ENCODE measurements at places on chromosomes 5 and 9.

DNA sequence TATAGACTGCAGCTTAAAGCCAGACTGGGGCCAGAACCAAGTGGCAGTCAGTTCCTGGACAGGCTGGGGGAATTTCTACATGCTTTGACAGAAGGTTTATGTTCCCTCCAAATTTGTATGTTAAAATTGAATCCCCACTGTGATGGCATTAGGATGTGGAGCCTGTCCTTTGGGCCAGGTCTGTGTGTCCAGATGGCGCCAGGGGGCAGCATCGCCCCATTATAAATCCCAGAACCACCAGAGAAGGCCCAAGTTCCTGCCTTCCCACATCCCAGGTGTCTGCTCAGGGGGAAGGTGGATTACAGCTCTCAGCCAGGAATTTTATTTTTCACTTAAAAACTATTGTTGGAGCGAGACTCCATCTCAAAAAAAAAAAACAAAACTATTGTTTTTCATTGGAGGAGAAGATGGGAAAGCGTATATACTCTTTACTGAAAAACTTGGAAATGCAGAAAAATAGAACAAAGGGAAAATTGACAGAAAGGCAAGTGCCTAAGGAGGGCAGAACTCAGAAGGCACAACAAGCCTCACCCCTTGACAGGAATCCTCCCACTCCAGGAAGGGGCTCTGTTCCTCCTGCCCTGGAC, 5.0 kb downstream of the IL3 start:
- DNase-seq, result no peak

DNA sequence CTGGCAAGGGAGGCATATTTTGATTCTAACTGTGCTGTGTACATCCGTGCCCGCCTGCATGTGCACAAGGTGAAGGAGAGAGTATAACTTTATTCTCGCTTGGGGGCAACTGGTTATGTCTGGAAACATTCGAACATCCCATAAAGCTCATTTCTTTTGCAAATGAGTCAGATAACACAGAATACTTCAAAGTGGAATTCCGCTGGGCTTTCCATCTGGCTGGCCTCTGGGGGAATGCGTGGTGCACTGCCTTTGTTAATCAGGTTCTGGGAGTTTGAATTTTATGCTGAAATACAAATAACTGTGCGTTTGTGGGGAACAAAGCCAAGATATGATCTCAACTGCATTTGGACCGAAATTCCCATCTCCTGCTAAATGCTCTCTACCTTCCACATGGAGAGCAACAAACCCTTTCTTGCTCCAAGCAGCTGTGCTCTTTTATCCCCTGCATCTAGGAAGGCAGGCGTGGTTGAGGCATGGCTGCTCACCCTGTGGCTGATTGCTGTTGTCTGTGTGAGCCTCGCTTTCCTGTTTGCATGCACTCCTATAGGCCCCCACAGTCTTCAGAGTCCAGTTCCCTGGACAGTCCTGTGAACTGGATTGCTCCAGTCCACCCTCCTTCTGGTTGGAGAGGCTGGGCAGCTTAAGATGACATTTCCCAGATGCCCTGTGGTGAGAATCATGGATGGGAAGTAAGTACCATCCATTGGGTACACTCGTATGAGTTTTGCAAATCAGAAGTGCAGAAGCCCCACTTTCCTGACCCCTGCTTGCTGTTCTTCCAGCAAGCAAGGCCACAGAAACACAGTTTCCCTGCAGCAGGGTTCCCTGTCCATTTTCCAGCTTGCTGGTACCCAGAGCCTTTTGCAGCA, 82.9 kb upstream of the ALDH1B1 start:
- no peak for DNase-seq

- no peak for DNase-seq
Measured at GRCh38 chr5:167587772-167588437, 703.5 kb upstream of the WWC1 start.

DNA sequence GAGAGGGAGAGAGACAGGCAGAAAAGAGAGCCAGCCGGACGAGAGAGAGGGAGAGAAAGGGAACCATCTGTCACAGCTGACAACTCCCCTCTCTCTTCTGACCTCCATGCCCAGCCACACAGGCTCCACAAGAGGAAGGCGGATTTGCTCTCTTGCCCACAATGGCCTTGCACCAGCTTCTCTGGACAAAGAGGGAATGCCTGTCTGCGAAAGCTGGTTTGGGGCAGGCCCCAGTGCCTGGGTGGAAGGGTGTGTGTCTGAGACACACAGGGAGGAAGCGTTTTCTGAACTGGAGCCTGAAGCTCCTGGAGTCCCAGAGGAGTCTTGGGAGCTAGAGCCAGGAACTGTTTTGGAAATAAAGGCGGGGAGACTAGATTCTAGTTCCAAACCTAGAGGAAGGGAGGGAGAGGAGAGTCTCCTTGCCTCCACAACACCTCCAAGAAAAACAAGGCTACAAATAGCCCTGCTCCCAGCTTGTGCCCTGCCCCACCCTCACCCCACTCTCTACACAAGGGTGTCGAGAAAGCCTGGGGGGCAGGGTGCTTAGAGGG, 12.5 kb downstream of the C1QTNF2 start:
- DNase-seq, result no peak

GRCh38 chr5:138180183-138180782, 1.4 kb downstream of the KIF20A start:
- no peak for DNase-seq

GRCh38 chr9:96450613-96451528, 902 bp downstream of the HABP4 start:
- DNase-seq, result peak; percentile 68

DNA sequence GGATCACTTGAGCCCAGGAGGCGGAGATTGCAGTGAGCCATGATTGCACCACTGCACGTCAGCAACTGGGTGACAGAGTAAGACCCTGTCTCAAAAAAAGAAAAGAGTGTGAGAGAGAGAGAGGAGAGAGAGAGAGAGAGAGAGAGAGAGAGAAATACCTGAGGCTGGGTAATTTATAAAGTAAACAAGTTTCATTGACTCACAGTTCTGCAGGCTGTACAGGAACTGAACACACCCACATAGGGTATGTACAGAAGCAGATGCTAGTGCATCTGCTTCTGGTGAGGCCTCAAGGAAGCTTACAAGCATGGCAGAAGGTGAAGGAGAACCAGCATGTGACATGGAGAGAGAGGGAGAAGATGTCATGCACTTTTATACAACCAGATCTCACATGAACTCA, 46.4 kb upstream of the CHD1 start:
- DNase-seq, result no peak

DNA sequence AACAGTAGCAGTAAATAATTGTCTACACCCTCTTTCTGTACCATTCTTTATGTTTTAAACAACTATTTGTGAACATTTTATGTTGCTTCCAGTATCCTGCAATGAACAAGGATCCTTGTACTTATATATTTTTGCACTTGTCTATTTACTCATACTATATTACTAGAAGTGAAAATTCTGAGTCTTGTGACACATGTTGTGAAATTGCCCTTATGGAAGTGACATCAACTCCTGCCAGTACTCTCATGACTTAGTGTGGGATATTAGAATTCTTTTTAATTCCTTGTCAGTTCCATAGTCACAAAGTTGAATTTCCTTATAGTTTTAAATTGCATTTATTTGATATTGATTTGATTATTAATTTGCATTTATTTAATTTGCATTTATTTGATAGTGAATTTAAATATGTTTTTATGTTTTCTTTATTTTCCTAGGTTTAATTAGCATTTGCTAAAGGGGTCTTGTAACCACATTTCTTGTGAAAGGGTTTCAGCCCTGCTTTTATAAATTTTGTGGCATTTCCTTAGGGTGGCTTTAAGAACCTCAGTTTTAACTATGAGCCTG, 27.7 kb downstream of the PARP8 start:
- DNase-seq, result no peak

DNA sequence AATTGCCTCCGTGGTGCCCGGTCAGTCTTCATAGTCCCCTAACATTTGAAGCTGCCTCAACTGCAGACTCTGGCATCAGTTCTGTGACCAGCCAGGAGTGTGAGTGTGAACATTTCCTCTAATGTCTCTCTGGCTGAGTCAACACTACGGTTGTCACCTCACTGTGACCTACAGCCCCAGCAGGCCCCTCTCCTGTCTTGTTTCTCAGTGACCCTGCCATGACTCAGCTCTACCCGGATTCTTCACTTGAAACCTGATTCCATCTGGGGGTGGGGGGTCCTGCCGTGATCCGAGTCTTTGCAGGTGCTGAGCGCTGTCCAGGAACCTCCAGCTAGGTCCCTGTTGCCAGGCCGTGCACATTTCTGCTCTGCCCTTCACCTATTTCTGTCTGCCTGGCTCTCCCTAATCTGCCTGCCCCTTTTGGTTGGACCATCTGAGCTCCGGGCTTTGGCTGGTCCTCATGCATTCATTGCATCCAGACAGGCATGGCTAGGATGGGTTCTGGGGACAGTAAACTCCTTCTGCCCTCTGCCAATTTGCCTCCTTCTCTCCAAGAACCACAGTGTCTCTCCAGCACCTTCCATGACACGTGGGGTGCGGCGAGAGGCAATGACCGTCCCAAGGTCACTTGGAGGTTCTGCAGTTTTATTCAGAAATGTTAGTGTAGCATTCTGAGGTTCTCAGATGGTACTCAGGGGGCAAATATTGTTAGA, 24.2 kb downstream of the STC2 start:
- DNase-seq, result no peak

- no peak for DNase-seq
Measured at GRCh38 chr5:9834871-9835770, 205.0 kb upstream of the TAS2R1 start.

GRCh38 chr5:80185095-80185494, 70.8 kb downstream of the SERINC5 start:
- no peak for DNase-seq

All from stimulated activated effector memory CD8-positive, alpha-beta T cell treated with anti-CD3 and anti-CD28 coated beads, Interleukin-12 subunit alpha, Interleukin-12 subunit beta, amount 100 ng/mL, for 72 hours (primary cell).